Psoas muscle (tissue), 8 donors: ENCODE measurements at places on chromosomes 4 and X. TPM values are rescaled to one million over a fixed set of nuclear protein-coding genes. Genes with fewer than 3 reads are reported as not detected.

DNA sequence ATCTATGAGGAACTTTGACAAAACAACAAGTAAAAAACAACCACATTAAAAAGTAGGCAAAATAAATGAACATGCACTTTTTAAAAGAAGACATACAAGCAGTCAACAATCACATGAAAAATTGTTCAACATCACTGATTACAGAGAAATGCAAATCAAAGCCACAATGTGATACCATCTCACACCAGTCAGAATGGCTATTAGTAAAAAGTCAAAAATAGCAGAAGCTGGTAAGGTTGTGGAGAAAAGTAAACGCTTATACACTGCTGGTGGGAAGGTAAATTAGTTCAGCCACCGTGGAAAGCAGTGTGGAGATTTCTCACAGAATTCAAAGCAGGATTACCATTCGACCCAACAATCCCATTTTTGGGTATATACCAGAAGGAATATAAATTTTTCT, 17.0 kb upstream of the LNX1 start:
- H3K36me3 ChIP-seq: no peaks in the 10 kb centered on the region
- no peaks in the 10 kb centered on the region for H3K27me3 ChIP-seq
- no peak overlapping the region for H3K27ac ChIP-seq
- no peaks in the 10 kb centered on the region for H3K4me1 ChIP-seq

DNA sequence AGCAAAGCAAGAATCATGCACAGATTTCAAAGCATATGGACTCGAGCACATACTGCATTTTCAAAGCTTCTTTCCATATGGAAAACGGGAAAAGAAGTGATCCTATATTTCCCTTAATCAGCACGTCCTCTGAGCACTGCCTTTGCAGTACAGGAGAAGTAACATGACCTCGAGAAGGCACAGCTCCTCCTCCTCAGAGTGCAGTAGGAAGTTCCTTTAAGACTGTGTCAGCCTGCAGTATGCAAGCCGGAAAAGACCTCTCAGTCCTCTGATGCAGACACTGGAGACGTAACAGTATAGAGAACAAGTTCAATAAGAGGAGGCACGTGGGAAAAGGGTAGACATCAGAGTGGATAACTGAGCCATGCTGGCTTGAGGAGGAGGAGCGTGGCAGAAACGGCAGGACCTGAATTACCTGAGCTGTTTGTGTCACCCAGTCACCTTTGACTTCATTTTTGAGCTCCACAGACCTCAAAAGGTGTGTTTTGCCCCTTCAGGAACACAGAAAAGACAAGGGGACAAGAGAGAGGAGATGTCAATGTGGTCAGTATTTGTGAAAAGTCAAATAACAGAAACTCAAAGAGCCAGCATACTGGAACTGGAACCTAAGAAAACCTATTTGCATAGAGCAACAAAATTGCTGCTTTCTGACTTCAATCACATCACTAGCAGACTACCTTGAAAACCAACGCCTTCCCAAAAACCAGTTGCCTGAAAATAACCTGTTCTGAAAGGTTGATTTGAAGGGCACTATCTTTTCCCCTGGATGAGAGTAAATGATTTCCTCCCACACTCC, 20.8 kb downstream of the IRF2 start:
- H3K27me3 ChIP-seq: no peaks in the 10 kb centered on the region
- peaks cover 75% of the 10 kb centered on the region for H3K4me1 ChIP-seq
- peak overlapping the region; percentile 35 for H3K4me3 ChIP-seq
- no peaks in the 10 kb centered on the region for H3K36me3 ChIP-seq
- DNase-seq: no peak
- H3K27ac ChIP-seq: peak overlapping the region; percentile 58

- no peak overlapping the region for H3K27ac ChIP-seq
- H3K27me3 ChIP-seq: no peaks in the 10 kb centered on the region
- no peaks in the 10 kb centered on the region for H3K36me3 ChIP-seq
- no peaks in the 10 kb centered on the region for H3K4me1 ChIP-seq
Observed at GRCh38 chr4:87783781-87784180, 15.6 kb upstream of the IBSP start.

- DNase-seq: no peak
- H3K4me1 ChIP-seq: peaks cover 17% of the 10 kb centered on the region
- H3K4me3 ChIP-seq: no peak overlapping the region
- peak overlapping the region; percentile 32 for H3K27ac ChIP-seq
- H3K27me3 ChIP-seq: no peaks in the 10 kb centered on the region
Observed at GRCh38 chr4:112857461-112857860, 192.0 kb upstream of the ANK2 start.

DNA sequence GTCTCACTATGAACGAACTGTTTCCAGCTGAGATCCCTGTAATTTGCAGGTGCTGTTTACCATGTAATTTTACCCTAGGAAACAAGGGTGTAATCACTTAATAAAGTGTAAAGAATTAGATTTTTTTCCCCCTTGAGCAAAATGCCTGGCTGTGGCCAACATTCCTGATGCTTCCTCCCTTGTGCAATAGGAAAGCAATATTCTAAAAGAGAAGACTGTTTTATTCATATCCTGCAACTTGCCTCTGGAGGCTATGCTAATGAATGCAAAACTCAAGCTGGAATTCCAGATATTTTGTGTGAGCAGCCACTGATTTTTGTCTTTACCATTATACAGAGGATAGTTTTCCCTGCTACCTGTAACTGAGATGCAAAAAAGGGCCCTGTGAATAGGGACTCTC, 98.0 kb downstream of the AWAT2 start:
- DNase-seq: no peak
- no peaks in the 10 kb centered on the region for H3K36me3 ChIP-seq
- H3K27ac ChIP-seq: no peak overlapping the region
- H3K27me3 ChIP-seq: no peaks in the 10 kb centered on the region
- no peak overlapping the region for H3K4me3 ChIP-seq

- no peak overlapping the region for H3K27ac ChIP-seq
- H3K27me3 ChIP-seq: no peaks in the 10 kb centered on the region
- DNase-seq: peak; percentile 61
- H3K36me3 ChIP-seq: no peaks in the 10 kb centered on the region
- no peak overlapping the region for H3K4me3 ChIP-seq
Observed at GRCh38 chr4:8315435-8316250, 46.1 kb downstream of the HTRA3 start.

ENPEP gene
- total RNA-seq: 1.4 TPM

PALLD gene
- total RNA-seq: 168 TPM

DNA sequence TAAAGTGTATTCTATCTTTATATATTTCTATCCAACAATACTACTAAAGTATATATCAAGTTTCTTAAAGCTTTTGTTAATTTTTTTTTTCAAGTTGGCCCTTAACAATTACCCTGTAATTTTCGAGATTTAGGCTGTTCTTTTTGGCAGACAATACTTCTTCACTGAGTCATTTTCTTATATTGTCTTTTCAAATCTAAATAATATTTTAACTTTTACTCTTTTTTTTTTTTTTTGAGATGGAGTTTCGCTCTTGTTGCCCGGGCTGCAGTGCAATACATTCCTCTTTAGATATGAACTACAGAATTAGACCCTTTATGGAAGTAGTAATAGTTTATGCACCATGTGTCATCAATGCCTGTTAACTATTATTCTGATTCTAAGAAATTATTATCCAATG, 120.7 kb downstream of the GLRA3 start:
- no peak overlapping the region for H3K4me3 ChIP-seq
- H3K4me1 ChIP-seq: no peaks in the 10 kb centered on the region
- no peaks in the 10 kb centered on the region for H3K36me3 ChIP-seq
- H3K27me3 ChIP-seq: no peaks in the 10 kb centered on the region
- no peak for DNase-seq

DNA sequence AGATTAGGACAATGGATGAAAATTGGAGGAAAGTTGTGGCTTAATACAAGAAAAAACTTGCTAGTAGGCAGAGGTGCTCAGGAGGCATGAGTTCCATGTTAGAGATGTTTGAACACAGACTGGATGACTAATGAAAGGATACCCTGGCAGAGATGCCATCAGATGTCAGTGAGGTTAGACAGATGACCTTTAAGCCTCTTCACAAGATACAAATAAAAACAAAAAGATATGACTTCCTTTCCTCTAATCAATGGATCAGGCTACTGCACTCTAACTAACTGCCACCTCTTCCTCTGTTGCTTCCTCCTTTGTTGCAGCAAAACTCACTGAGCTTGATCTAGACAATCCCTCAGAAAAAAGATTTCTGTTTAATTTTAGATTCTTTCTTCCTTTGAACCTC, 14.7 kb downstream of the STAP1 start:
- H3K4me3 ChIP-seq: no peak overlapping the region
- no peak overlapping the region for H3K27ac ChIP-seq

DCAF8L1 gene
- not detected for total RNA-seq

- no peak overlapping the region for H3K4me3 ChIP-seq
- H3K27ac ChIP-seq: no peak overlapping the region
- H3K36me3 ChIP-seq: peaks cover 33% of the 10 kb centered on the region
- no peaks in the 10 kb centered on the region for H3K27me3 ChIP-seq
- no peaks in the 10 kb centered on the region for H3K4me1 ChIP-seq
Observed at GRCh38 chr4:109708990-109709389, 5.7 kb upstream of the CASP6 start.

CACNA1F gene
- 0.12 TPM for total RNA-seq

DNA sequence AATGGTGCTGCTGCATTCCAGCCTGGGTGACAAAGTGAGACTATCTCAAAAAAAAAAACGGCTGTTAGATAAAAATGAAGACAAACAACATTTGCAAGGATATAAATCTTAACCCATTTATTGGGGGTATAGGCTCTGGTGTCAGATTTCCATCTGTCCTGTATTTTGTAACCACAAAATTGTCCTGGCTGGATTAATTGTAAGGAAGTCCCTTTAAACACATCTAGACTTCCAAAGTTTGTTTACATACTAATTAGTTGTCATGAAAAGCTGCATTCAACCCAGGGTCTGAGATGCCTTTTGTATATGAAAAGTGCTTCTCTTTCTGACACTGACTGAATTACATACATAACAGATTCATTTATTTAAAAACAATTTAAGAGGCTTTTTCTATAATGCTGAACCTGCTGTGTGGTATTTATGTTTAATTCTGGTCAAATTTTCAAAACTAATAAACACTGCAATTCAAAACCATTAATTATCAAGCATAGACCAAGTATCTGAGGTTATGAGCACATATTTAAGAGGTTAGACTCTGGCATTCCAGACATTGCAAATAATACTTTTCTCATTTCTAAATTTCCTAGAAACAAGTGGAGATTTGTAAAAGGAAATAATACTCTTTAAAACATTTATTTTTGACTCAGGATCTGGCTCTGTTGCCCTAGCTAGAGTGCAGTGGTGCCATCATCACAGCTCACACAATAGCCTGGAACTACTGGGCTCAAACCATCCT, 17.5 kb upstream of the UGDH start:
- no peak for DNase-seq
- H3K4me3 ChIP-seq: no peak overlapping the region
- H3K27me3 ChIP-seq: no peaks in the 10 kb centered on the region
- H3K36me3 ChIP-seq: no peaks in the 10 kb centered on the region

UGT2B10 gene
- total RNA-seq: not detected

- no peaks in the 10 kb centered on the region for H3K36me3 ChIP-seq
- no peaks in the 10 kb centered on the region for H3K4me1 ChIP-seq
Observed at GRCh38 chrX:133918361-133918771, 67.0 kb downstream of the GPC3 start.

GRCh38 chr4:13536607-13537006, 7.7 kb downstream of the NKX3-2 start:
- H3K36me3 ChIP-seq: no peaks in the 10 kb centered on the region
- H3K4me1 ChIP-seq: no peaks in the 10 kb centered on the region
- H3K4me3 ChIP-seq: no peak overlapping the region
- no peak for DNase-seq
- no peak overlapping the region for H3K27ac ChIP-seq
